ENCODE measurements at places on chromosomes 2 and 18.

DNA sequence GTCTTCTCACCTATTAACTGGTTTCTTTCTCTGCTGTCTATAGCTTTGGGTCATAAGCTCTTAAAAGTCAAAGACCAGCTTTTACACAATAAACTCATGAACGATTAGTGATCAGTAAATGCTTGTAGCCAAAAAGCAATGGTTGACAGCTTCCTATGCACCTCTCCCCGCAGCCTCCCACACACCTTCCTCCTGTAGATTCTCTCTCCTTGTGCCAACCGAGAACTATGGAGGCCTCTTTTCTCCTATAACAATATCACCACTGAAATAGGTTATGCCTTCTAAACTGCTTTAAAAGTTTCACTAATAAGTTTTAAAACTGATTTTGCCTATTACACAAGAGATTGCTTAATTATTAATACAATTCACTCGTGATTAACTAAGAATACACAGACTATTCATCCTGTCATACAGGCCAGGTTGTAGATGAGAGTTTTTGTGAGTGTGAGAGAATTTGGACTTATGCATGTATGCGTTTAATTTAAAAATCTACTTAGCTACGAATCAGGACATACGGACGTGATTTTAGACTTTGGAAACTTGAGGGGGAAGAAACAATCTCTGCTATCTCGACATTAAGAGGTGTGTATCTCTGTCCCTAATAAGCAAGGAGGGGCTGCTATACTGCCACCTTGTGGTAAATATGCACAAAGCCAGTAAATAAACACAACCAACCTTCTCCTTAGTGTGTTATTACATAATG, 229.1 kb upstream of the RBBP8 start:
- H3K4me3 ChIP-seq = no peak overlapping the region
- no peaks in the 10 kb centered on the region for H3K4me1 ChIP-seq
- no peak overlapping the region for H3K27ac ChIP-seq

DNA sequence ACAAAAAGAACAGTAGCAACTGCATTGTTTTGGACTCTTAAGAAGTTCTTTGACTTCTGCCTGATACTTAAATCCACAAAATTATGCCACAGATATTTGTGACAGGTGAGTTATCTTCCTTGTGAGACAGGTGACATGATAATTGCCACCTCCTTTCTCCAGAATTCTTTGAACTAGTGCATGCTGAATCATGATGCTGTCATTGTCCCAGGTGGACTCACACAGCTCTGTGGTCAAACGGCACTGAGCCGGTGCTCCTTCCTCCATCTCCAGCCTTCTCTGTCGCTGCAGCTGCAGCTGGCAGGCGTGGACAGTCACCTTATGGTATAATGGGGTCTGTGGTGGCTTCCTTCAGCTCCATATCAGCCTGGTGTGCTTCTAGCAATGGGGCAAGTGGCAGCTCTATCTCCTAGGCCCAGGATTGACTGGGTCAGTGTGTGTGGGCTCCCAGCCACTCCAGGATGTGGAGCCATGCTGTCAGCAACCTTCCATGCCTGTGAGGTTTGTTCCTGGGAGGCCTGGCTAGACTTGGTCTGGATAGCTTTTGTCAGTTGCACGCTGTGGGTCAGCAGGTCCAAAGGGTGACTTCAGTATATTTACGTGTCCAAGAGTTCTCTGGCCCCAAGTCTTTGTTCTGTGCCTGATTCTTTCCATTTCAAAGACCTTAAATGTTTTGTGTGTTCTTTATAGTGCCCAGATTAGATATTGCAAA, 15.7 kb downstream of the ARMC9 start:
- no peaks in the 10 kb centered on the region for H3K4me1 ChIP-seq
- H3K4me3 ChIP-seq = no peak overlapping the region
- no peak overlapping the region for H3K27ac ChIP-seq
- peaks cover 2% of the 10 kb centered on the region for H3K36me3 ChIP-seq
- H3K27me3 ChIP-seq = no peaks in the 10 kb centered on the region

GRCh38 chr18:23053776-23054457, 81.4 kb upstream of the CABLES1 start:
- DNase-seq = peak; percentile 98
- H3K36me3 ChIP-seq = no peaks in the 10 kb centered on the region
- no peaks in the 10 kb centered on the region for H3K27me3 ChIP-seq

DNA sequence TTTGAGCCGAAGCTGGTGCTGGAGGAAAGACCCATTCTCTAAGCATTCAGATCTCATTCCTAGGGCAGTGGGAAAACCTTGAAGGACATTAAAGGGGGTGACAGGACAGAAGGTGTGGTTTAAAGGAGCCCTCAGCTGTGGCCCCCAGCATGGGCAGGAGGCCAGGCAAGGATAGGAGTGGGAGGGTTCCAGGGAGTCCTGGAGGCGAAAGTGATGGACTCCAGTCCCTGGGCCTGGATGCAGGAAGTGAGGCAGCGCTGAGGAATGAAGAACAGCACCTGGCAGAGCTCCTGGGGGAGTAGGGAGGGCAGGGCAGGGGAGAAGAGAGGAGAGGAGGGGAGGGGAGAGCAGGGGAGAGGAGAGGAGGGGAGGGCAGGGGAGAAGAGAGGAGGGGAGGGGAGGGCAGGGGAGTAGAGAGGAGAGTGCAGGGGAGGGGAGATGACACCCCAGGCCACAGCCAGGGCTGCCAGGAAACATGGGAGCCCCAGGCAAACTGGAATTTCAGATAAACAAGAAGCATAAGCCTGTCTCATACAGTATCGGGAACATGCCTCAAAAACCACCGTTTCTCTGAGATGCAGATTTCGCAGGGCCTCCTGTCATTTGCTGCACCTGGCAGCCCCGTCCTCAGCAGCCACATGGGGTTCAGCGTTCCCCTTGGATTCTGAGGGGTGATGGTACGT, 5.7 kb downstream of the RAMP1 start:
- H3K27me3 ChIP-seq = peaks cover 7% of the 10 kb centered on the region
- H3K27ac ChIP-seq = no peak overlapping the region
- no peaks in the 10 kb centered on the region for H3K36me3 ChIP-seq
- peak; percentile 61 for DNase-seq
- H3K4me3 ChIP-seq = no peak overlapping the region

GRCh38 chr2:28054916-28055315, 164.4 kb downstream of the BABAM2 start:
- H3K27ac ChIP-seq = no peak overlapping the region
- H3K4me3 ChIP-seq = no peak overlapping the region

DNA sequence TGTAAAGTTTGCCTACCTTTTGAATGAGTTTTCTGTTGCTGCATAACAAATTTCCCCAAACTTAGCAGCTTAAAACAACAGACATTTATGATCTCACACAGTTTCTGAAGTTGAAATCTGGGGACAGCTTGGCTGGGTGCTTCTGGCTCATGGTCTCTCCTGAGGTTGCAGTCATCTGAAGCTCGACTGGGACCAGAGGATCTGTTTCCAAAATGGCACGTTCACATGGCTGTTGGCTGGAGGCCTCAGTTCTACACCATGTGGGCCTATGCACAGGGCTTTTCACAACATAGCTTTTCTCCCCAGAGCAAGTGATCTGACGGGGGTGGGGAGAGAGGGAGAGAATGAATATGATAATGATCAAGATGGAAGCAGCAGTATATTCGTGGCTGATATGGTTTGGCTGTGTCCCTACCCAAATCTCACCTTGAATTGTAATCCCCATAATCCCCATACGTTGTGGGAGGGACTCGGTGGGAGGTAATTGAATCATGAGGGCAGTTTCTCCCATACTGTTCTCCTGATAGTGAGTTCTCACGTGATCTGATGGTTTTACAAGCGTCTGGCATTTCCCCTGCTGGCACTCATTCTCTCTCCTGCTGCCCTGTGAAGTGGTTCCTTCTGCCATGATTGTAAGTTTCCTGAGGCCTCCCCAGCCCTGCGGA, 3.5 kb downstream of the RALB start:
- no peaks in the 10 kb centered on the region for H3K36me3 ChIP-seq
- DNase-seq = peak; percentile 83
- peaks cover 7% of the 10 kb centered on the region for H3K4me1 ChIP-seq
- no peak overlapping the region for H3K4me3 ChIP-seq
